ENCODE measurements at places on chromosomes 5 and 9. TPM values are rescaled to one million over a fixed set of nuclear protein-coding genes. Genes with fewer than 3 reads are reported as not detected.

DNA sequence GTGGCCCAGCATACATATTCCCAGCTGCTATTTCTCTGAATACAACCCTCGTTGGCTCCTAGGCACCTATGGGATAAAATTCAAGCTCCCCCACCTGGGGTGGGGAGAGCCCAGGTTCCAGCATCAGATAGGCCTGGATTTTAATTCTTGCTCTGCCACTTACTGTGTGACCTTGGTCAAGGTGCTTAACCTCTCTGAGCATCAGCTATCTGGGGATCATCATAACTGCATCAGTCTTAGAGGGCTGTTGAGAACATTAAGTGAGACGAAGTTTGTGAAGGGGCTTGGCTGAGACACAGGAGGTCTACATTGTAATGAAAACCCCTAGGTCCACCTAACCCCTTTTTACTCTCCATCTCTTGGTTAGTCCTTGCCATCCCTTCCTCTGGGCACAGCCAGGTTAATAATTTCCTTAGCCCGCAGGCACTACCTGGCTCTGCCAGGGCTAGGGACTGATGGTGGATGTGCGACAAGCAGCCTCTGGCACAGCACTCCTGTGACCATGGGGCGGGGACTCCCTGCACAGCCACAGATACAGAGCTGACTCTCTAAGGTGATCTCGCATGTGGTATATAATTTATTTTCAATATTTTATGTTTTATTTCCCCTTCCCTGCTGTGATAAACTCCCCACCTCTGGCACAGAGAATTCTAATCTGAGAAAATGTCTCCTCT is 68.7 kb downstream of the CRB2 start:
- H3K36me3 ChIP-seq, result no peaks in the 10 kb centered on the region
- H3K27me3 ChIP-seq, result no peaks in the 10 kb centered on the region

DNA sequence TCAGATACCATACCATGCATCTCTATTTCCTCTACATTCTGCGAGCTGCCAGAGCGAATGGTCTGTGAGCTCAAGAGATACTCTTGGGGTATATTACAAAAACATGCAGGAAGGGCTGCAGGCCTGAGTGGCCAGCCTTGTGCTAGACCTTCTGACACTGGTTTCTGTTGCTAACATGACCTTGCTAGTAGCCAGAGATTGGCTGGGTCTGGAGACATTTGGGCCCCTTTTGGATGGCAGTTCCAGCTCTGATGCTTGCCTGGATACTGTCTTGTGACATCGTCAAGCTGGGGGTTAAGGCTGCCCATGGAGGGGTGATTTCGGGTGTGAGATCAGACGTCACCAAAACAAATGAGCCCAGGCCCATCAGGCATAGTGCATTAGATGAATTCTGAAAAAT is 56.1 kb upstream of the FSTL4 start:
- H3K27me3 ChIP-seq, result no peaks in the 10 kb centered on the region
- H3K36me3 ChIP-seq, result no peaks in the 10 kb centered on the region
- H3K27ac ChIP-seq, result no peak overlapping the region

GRCh38 chr9:35688558-35689541 is 875 bp downstream of the TPM2 start:
- peak overlapping the region; percentile 82 for H3K27ac ChIP-seq
- no peaks in the 10 kb centered on the region for H3K36me3 ChIP-seq
- H3K4me1 ChIP-seq, result no peaks in the 10 kb centered on the region
- DNase-seq, result no peak

DNA sequence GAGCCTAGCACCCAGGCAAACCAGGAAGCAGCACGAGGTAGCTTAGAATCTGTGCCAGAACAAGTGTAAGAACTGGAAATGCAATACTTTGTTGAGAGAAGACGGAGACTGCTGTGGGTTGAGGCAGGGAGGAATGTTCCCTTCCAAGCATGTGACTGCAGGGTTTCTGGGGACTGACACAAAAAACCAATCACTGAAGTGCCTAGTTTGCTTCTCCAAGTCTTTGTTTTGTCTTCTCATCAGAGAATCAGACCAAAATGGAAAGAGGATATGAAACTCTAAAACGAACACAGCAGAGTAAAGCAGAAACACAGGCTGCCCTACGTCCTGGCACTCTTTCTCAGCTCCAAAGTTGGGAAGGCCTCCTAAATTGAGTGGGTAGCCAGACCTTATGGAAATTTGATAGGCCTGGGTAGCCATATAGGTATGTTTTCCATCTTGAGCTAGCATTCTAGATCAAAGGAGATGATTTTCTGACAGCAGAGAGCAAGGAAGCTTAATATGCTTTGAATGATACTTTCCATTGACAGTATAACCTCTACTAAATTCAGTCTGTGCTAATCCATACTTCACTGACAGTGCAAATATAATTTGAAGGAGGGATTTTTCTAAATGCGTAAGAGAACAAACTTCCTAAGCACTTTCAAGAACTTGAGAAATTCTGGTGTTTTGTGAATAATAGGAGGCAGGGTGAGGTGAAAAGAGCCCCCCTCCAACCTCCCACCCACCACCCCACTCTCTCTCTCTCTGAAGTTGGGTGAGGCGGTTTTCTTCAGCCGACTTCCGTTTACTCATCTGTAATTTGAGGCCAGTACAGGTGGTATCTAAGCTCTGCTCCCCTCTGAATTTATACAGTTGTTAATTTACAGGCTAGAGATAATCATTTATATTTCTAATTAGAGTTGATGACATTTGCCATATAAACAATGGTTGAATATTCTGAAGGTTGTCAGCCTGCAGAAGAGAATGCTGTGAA is 5.5 kb downstream of the ADRB2 start:
- H3K4me3 ChIP-seq, result no peak overlapping the region
- H3K27ac ChIP-seq, result peak overlapping the region; percentile 13
- no peaks in the 10 kb centered on the region for H3K4me1 ChIP-seq
- DNase-seq, result no peak

DNA sequence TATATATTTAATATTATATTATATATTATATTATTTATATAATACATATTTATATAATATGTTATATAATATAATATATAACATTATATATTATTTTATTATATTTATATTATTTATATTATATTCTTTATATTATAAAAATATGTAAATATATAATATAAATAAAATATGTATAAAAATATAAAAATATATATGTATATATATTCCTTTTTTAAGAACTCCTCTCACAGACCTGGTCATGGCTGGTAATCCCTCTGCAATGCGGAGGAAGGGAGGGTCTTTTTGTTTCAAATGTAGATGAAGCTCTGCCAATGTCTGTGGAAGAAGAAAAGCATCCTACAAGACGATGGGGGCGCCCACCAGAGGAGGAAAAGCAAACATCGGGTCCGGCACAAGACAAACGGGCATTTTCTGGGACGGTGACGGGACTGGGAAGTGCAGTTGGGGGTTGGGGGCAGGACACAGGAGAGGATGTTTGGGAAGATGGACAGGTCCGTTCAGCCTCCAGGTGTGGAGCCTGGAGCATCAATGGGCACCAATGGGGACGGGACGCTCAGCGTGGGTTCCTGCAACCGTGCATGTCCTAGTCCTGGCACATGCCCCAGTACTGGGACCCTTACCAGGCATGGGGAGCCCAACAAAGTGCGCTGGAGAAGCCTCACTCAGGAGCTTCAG is 194.0 kb downstream of the IRX1 start:
- DNase-seq, result no peak
- H3K4me3 ChIP-seq, result no peak overlapping the region
- no peak overlapping the region for H3K27ac ChIP-seq
- H3K4me1 ChIP-seq, result no peaks in the 10 kb centered on the region
- H3K27me3 ChIP-seq, result no peaks in the 10 kb centered on the region

DNA sequence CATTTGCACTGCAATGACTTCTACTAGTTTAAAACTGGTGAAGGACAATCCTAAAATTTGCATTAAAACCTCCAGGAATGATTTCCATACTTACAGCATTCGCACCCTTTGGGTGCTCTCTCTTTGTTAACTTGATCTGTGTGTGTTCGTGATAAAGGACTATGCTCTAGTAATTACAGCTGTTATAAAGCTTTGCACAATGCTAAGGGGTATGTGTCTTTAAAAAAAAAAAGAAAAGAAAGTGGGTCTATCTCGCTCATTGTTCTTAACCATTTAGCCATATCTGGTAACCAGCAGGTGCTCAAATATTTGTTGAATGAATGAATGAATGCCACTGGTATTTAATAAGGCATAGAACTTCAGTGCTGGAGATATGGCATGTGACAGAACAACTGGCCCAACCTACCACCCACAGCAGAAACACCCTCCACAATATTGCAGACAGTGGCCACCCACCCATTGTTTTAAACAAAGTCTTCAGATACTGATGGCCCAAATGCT is 8.7 kb downstream of the TRIM36 start:
- no peaks in the 10 kb centered on the region for H3K27me3 ChIP-seq
- H3K27ac ChIP-seq, result no peak overlapping the region
- no peak overlapping the region for H3K4me3 ChIP-seq
- H3K4me1 ChIP-seq, result no peaks in the 10 kb centered on the region
- no peak for DNase-seq

The BRD3 gene
- total RNA-seq, result 50.9 TPM

The COL5A1 gene
- 10.9 TPM for total RNA-seq

The SLC12A2 gene
- 159 TPM for total RNA-seq

The TPPP gene
- 4.0 TPM for total RNA-seq

Measured in colonic mucosa (tissue), 4 donors.